ENCODE measurements at places on chromosomes 7 and 10.

- DNase-seq, result no peak
Measured at GRCh38 chr7:55457801-55458200, 92.7 kb downstream of the LANCL2 start.

DNA sequence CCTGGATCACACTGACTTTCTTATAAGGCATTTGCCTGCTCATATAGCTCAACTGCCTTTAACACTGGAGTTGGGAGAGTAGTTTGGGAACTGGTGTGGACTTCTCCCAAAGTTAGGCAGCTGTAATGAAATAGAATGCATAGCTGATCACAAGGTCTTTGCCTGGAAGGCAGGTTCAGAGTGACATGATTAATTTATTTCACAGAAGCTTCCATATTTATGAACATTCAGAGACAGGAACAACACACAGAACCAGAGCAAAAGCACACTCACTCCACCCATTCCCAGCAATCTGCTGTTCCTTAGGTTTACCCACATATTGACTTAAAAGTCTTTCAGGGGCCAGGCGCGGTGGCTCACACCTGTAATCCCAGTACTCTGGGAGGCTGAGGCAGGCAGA is 234.2 kb downstream of the REEP3 start:
- no peak for DNase-seq

DNA sequence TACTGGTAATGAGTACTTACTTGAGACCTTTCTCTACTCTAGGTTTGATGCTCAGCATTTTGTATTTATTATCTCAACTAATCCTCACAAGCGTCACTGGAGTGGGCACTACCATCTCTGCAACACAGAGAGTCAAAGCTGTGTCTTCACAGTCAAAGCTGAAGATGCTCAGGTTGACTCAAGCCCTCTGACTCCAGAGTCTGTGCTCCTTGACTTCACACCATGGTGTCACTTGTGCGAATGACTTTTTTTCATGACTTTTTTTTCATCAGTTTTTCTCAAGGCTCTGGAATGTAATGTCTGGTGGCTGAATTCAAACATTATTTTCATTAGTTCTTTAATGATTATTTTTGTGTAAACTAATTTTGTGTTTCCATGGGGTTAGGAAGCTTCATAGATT is 30.4 kb upstream of the TARP start:
- DNase-seq, result no peak

- no peak for DNase-seq
Measured at GRCh38 chr7:90303241-90303640, 17.9 kb downstream of the FAM237B start.

DNA sequence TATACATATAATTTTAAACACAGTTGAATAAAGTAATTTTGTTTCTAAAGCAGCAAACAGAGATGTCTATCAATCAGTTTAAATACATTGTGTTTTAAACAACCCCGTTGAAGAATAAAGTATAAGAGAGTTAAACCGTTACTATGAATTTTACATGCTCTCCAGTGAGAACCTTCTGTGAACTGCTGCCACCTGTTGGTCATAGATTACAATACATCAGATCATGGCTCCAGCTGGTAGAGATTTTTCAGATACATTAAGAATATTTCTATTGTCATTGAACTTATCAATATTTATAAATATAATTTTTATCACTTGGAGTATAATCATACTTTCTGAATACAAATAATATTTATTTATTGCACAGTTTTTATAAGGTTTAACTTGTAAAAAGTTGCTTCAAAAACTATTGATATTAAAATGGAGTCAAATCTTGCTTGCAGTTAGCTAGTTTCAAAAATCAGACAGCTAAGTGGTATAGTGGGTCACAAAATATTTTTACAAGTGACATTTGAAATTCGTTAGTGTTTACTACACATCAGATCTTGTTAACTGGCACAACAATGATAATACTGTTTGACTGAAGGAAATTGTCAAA is 561.2 kb upstream of the PHF14 start:
- DNase-seq, result no peak

All from sigmoid colon (tissue), 7 donors.